D341Med (cell line): ENCODE measurements at places on chromosomes 7 and 10.

GRCh38 chr10:132714986-132715775 is 70.8 kb downstream of the NKX6-2 start:
- no peak for DNase-seq

GRCh38 chr10:62466590-62466989 is 92.4 kb downstream of the ZNF365 start:
- DNase-seq = no peak

DNA sequence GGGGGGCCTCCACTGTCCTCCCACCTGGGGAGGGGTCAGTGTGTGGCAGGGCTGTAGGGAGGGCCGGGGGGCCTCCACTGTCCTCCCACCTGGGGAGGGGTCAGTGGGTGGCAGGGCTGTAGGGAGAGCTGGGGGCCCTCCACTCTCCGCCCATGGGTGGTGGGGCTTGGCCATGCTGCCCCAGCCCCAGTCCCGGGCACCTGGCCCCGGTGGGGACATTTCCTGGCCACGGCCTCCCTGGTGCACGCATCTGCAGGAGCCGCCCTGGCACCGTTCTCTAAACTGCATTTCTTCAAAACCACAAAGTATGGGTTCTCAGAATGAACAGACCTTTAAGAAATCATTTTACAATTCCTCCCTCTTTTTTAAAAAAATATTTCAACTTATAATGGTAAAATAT is 89.3 kb upstream of the PDGFA start:
- no peak for DNase-seq

DNA sequence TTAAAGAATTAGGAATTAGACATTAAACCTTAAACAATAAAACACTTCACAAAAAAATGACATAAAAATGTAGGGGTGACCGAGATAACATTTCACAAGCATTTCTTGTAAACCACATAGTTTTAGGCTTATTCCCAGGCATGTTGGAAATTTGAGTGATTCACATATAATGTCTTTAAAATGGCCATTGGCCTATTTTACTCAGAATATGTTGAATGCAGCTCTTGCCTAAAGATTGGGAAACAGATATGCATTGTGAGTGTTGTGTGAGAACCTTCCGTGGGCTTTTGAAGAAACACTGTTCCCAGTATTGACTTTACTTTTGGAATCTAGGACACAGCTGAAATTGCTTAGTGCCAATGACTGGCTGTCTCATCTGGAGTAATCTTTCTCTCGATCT is 79.6 kb downstream of the ARL5B start:
- DNase-seq = no peak

- no peak for DNase-seq
Measured at GRCh38 chr10:88042160-88043100, 179.0 kb downstream of the PTEN start.

DNA sequence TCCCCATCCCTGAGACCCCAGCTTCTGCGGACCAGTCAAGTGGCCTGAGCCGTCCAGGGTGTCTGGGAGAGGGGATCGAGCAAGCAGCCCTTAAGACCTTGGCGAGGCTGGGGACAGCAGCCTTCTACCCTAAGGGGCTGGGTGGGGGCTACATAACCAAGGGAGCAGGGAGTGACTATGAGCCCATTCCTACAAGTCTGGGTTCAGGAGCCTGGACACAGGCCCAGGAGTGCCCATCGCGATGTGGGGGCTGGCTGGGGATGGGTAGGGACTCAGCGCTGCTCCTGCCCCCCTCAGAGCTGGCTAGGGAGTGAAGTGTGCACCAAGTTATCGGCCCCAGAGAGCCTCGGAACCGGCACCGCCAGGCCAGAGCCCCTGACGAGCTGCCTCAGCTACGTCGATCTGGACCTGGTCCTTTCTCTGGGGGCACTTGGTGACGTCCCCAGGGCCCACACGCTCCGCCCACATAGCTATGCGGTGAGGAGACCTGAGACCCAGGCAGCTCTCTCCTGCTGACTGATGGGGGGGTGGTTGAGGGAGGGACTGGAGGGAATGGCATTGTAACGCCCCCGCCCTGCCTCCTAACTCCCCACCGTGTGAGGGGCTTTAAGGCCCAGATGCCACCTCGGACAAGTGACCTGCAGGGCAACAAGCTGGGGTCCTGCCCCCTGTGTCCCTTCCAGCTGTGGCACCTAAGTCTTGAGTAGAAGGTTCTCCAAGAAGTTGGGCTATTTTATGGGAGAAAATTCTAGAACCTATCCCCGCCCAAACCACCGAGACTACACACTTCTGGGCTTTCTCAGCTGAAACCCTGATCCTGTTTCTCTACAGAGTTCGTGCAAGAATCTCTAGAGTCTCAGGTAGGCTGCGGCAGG is 2.5 kb downstream of the SAP25 start:
- no peak for DNase-seq

DNA sequence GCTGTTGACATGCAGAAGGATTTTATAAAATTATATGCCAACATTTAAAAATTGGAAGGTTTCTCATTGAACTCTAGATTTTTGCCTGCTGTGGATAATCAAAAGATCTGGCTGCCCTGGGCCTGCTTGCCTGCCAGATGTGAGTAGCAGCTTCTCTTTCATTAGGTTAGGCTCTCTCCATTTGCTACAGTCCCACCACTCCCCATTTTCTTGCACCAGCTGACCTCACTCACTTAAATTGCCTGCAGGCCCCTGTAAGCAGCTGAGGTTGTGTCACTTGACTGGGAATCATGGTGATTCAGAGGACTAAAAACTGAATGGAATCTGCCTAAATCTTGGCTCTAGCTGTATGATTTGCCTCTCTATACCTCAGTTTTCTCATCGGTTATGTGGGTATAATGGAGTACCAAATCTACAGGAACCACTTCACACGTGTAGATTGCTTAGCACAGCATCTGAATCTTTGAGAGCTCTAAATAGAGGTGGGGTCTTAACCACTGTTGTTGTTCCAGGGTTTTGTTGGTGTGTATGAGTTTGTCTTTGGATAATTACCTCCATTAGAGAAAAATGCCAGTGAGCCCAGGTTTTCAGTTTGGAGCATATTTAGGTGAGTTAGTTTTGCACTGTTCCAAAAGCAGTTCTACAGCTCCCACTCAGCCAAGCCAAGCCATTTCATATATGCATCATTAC is 18.6 kb upstream of the RAPGEF5 start:
- no peak for DNase-seq

DNA sequence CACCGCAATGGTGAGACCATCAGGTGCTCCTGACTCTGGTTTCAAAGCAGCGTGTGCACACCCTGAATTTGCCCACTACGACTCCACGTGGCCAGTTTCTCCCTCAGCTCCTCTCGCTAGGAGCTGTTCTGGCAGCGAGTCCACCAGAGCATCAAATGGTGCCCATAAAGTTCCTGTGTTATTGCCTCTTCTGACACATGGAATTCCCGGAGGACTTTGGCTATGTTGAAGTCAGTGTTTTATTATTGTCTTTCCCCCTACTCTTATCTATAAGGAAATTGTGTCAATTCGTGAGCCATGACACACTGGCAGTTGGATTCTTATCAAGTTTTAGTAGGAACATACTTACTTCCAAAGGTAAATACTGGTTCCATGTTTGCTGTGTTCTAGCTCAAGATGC is 53.9 kb upstream of the NPVF start:
- DNase-seq = no peak

GRCh38 chr7:118259115-118259514 is 34.6 kb downstream of the ANKRD7 start:
- no peak for DNase-seq

- no peak for DNase-seq
Measured at GRCh38 chr10:124516746-124517397, 55.2 kb downstream of the LHPP start.

GRCh38 chr7:148211740-148212151 is 378.8 kb upstream of the C7orf33 start:
- no peak for DNase-seq

DNA sequence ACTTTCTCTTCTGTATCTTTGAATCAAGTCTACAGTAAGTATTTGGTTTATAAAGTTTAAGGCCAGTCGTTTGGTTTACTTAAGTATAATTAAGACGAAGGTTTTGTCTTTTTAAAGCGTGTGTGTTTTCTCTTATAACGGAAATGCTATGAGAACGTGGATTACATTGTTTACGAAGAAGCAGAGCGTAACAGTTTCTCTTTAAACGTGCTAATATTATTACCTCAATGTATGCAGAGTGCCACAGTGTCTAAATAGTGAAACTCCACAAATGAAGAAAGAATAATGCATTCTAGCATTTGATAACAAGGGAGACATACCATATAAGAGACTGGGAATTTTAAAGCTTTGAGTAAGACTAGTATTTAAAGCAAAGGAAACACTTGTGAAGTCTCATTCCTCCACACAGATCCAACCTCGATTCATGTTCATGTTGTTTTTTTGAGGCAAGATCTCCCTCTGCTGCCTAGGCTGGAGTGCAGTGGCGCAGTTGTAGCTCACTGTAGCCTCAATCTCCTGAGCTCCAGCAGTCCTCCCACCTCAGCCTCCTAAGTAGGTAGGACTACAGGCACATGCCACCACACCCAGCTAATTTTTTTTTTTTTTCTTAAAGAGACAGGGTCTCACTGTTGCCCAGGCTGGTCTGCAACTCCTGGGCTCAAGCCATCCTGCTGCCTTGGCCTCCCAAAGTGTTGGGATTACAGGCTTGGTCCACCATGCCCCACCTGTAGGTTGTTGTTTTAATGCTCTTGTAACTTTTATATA is 75.1 kb downstream of the ANKRD61 start:
- DNase-seq = no peak

GRCh38 chr7:122014697-122015096 is 129.4 kb downstream of the AASS start:
- DNase-seq = no peak

DNA sequence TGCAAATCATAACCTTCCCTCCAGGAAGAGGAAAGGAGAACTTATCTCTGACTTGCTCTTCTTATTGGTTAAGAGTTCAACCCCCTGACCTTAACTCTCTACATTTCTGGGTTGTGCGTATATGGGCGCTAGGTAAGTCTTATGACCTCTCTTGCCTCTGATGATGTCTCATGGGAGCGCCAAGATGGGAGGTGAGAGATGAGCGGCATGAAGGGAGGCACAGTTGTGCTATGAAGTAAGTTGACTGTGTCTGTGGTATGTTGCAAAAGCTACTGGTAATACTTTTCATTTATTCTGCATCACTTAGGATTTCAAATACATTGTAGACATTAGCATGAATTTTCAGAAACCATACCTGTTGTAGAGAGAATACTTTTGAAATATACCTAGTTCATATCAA is 59.0 kb downstream of the EXOC6 start:
- no peak for DNase-seq

DNA sequence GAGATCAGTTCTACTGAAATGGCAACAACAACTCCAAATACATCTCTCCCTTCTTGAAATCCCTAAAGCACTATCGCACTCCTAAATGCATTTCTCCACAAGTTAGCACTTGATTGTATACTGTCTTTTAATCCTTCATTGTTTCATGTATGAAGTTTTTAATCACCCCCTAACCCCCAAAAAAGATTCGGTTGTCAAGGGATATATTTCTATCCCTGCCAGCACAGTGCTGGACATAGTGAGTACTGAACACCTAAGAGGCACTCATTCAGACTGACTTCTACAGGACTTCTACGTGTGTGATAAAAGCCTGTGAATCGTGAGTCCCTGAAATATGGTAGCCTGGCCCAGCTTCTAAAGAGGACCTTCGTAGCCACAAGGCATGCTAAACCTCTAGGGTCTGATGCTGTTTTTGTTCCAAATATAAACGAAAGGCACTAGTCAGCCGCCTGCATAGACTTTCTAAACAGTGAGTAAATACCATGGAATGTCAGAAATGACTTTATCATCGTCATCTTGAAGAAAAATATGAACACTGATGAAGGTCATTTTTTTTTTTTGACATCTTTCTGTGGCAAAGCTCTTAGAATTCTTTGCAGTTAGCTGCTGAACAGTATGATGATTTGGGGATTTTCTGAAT is 14.6 kb upstream of the ZSCAN21 start:
- DNase-seq = no peak

GRCh38 chr10:114631666-114632417 is 26.2 kb downstream of the ABLIM1 start:
- peak; percentile 38 for DNase-seq

DNA sequence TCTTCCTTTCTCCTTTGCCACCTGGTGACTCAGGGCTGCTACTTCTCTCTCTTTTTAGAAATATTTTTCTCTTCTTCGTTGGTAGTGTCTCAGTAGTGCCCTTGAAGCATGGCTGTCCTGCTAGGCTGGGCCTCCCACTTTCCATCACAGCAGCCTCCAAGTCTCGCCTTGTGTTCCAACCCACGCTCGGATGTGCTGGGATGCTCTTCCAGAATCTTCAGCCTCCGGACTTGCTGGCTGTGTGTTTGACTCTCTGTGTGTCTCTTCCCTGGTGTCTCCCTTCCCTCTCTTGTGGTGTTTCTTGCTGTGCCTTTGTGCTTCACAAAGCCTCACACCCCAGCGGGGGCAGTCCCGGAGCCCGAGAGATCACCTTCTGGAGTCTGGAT is 100.5 kb downstream of the INPP5A start:
- no peak for DNase-seq

GRCh38 chr7:157975401-157976372 is 611.9 kb downstream of the PTPRN2 start:
- no peak for DNase-seq

- no peak for DNase-seq
Measured at GRCh38 chr10:129725011-129725410, 239.1 kb downstream of the EBF3 start.
